ENCODE measurements at places on chromosomes 4 and X. TPM values are rescaled to one million over a fixed set of nuclear protein-coding genes. Genes with fewer than 3 reads are reported as not detected.
A peak's percentile ranks its signal among the peaks of the same experiment; 100 is the strongest.

The PLAC1 gene
- 0.31 TPM for total RNA-seq

The PAQR3 gene
- 12.1 TPM for total RNA-seq

- DNase-seq: peak; percentile 77
These were observed 17.6 kb upstream of the NAT8L start for GRCh38 chr4:2041239-2042130.

DNA sequence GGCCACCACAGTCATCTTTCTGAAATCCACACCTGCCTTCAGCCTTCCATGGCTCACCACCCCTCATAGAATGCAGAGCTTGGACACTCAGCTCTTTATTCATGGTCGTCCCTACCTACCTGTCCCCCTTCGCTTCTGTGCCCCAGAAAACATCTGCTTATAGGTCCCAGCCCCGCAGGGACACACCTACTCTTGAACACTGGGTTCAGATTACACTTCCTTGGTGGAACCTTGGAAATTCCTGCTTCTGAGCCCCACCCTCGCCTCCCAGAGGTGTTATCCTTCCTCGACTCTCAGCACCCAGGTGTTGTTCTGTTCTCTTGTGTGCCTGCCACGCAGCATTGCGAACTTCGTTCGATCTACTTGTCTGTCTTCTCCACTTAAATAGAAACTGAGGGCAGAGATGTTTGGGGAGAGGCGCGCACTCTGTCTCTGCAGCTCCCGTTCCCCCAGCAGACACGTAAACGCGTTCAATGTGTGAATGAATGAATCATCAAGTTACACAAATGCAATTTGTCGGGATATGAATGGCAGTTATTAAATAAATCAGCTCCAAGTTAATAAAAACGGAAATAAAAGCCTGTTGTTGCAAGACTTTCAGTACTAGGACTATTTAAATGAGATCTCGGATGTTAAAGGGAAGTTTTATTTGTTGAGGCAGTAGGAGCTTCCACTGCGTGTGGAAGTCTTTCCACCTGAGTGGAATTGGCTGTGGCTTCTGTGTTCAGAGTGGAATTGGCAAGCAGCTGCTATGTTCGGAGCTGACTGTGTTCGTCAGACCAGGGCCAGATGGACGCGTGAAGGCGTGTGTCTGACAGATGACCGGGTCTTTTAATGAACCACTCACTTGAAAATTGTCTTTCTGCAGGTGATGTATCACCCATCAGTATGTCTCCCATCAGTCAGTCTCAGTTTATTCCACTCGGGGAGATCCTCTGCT, 95.6 kb downstream of the STOX2 start:
- no peak for DNase-seq

DNA sequence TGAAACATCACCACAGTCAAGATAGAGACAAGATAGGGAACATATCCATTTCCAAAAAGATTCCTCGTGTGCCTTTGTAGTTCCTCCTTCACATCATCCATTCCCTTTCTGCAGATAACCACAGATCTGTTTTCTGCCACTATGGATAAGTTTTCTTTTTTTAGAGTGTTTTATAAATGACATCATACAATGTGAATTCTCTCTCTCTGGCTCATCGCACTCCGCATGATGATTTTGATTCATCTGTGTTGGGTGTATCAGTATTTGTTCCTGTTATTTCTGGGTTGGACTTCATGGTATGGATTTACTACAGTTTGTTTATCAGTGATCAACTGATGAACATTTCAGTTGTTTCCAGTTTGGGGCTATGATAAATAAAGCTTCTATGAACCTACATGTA, 23.2 kb upstream of the ANXA3 start:
- no peak for DNase-seq

GRCh38 chrX:152900937-152901445, 3.1 kb downstream of the ZNF185 start:
- DNase-seq: no peak

- DNase-seq: no peak
These were observed 6.3 kb upstream of the PGAM4 start for GRCh38 chrX:77975755-77976154.

DNA sequence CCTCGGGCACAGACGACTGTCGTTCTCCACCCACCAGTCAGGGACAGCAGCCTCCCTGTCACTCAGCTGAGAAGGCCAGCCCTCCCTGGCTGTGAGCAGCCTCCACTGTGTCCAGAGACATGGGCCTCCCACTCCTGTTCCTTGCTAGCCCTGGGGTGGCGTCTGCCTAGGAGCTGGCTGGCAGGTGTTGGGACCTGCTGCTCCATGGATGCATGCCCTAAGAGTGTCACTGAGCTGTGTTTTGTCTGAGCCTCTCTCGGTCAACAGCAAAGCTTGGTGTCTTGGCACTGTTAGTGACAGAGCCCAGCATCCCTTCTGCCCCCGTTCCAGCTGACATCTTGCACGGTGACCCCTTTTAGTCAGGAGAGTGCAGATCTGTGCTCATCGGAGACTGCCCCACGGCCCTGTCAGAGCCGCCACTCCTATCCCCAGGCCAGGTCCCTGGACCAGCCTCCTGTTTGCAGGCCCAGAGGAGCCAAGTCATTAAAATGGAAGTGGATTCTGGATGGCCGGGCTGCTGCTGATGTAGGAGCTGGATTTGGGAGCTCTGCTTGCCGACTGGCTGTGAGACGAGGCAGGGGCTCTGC, 7.9 kb upstream of the MSANTD1 start:
- no peak for DNase-seq

DNA sequence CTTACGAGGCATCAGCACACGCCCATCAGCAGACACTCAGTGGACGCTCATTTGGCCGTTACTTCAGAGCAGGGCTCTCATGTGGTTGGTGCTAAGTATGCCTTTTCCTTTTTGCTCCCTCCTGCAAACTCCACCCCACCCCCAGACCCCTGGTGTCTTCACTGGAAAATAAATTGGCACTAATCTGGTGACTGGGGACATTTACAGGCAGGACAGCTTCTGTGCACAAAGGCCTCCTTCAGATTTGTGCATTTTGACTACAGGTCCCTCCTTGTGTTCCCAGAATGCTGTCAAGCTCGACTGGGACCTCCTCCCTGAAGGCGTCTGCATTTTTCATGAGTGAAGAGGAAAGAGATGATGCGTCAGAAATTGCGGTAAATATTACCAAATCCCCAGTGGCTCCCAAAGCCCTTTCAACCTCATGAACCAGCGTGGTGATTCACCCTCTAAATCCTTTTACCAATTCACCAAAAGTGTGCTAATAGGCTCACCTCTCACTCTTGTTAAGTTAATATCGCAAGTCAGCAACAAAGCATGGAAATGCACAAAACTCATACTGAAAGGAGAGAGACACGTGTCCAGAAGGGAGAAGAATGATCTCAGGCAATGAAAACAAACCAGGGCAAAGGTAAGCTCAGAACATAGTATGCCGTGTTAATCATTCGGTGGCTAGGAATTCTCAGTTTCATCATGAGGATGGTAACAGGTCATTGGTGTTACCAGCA, 119.0 kb downstream of the NKX6-1 start:
- no peak for DNase-seq
